Peyer's patch (tissue), 4 donors: ENCODE measurements at places on chromosomes 12 and 14. TPM values are rescaled to one million over a fixed set of nuclear protein-coding genes. Genes with fewer than 3 reads are reported as not detected.

- DNase-seq = no peak
These were observed 5.2 kb downstream of the KCNJ8 start for GRCh38 chr12:21769307-21769706.

GRCh38 chr14:96802963-96803362, 5.8 kb downstream of the VRK1 start:
- DNase-seq = no peak

KITLG gene
- total RNA-seq = 10.5 TPM

SERPINA12 gene
- not detected for total RNA-seq

DHRS4L2 gene
- 29.0 TPM for total RNA-seq

DNA sequence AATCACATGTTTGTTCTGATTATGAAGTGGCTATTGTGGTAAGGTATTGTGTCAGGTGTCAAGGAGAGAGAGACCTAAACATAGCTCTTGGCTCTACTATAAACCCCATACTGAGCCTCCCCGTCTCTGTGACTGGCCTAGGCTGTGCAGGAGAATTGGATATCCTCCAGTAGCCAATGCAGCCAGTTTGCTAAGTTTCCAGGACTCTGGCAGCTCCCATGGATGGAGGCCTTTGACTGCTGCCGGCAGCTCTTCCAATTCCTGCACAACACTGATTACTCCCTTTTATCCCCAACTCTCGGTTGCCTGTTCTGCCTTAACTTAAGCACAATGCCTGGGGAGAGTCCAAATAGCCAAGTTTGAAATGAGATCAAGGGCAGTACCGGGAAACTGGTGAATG, 59.3 kb downstream of the ABCC9 start:
- DNase-seq = no peak
